Naive thymus-derived CD8-positive, alpha-beta T cell (primary cell): ENCODE measurements at places on chromosomes 7 and 10.

- H3K27me3 ChIP-seq: peaks cover 18% of the 10 kb centered on the region
- H3K4me3 ChIP-seq: no peak overlapping the region
- H3K27ac ChIP-seq: no peak overlapping the region
- no peaks in the 10 kb centered on the region for H3K36me3 ChIP-seq
These were observed 15.6 kb downstream of the ASB4 start for GRCh38 chr7:95501261-95501832.

DNA sequence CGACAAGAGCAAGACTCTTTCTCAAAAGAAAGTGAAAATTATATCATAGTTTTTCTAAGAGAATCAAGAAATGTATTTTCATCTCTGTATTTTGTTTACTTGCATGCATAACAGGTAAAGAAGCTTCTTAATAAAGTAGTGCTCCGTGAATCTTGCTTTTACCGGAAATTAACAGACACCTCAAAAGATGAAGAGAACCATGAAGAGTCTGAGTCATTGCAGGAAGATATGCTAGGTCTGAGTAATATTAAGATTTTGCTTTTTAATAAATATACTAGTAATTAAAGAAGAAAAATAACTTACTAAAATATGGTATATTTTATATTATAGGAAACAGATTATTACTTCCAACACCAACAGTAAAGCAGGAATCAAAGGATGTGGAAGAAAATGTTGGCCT lies 39.5 kb upstream of the STOX1 start:
- no peaks in the 10 kb centered on the region for H3K27me3 ChIP-seq
- DNase-seq: no peak
- peaks cover 4% of the 10 kb centered on the region for H3K36me3 ChIP-seq

DNA sequence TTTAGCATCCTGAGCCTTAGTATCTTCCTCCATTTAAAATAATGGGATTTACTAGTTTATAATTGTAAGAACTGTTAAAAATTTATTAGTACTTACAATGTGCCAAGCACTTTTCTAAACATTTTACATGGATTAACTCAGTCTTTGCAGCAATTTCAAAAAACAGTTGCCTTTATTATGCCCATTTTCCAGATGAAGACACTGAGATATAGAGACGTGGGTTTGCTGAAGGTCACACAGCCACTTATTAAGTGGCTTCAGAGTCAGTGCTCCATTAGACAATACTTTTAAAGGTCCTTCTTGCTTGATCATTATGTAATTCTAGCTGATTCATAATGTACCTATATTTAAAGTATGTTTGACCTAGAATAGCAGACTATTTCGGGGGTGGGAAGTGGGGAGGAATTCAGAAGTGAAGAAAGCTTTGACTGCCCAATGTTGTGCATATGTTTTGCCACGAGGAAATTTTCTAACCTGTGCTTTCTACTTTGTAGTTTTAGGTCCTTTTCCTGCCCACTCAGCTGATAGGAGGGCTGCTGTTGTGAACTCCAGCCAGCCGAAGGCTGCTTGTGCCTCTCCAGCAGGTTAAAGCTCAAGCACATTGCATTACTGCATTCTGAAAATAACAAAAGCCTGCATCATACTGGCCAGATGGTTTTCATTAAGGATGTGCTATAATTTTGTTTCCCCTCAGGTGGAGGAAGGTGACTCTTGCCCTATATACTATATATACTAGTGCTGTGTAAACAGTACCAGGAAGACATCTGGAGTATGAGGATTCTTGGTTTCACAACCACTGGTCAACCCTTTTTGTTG lies 4.3 kb downstream of the PLEKHA8 start:
- DNase-seq: no peak
- H3K4me1 ChIP-seq: peaks cover 10% of the 10 kb centered on the region
- H3K36me3 ChIP-seq: peaks cover 8% of the 10 kb centered on the region
- no peak overlapping the region for H3K27ac ChIP-seq

DNA sequence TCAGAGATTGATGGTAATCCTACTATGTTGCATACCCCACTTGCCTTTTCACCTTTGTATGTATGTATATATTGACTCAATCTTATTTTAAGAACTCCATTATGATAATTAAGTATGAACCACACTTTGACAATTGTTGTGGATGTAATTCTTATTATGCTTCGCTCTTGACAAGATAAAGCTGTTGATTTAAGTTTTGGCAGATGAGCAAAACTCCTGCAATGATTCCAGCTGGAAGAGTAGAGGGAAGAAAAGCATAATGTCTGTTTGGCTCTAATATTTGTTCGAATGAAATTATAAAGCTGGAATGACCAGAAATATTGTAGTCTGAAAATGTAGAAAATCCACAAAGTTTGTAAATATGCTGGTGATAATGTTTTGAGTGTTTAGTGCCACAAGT lies 83.8 kb upstream of the AKR1E2 start:
- DNase-seq: no peak
- H3K4me3 ChIP-seq: no peak overlapping the region
- no peak overlapping the region for H3K27ac ChIP-seq

GRCh38 chr7:27124096-27124901 lies 6.3 kb downstream of the HOXA4 start:
- H3K36me3 ChIP-seq: no peaks in the 10 kb centered on the region
- peaks cover 31% of the 10 kb centered on the region for H3K27me3 ChIP-seq
- no peak for DNase-seq
- H3K4me1 ChIP-seq: no peaks in the 10 kb centered on the region
- no peak overlapping the region for H3K27ac ChIP-seq
